Activated CD4-positive, alpha-beta T cell treated with anti-CD3 and anti-CD28 coated beads, Interleukin-10, Interleukin-2, amounts not matched to agents 100 ng/mL and 50 ng/mL, durations not matched to agents 16 hours and 8 hours (primary cell): ENCODE measurements at places on chromosomes 16 and 17.

DNA sequence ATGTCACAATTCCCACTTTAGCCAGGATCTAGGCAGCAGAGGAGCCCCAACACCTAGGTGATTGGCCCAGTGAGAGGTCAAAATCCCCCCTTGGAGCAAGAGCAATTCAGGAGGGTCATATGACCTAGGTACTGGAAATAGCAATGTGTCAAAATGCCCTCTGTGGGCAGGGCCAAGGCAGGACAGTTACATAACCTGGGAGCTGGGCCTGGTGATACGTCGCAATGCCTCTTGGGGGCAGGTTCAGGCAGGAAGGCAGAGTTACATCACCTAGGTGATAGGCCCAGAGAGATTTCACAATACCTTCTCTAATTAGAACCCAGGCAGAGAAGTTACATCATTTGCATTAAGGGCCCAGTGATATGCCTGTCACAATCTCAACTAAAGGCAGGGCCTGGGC, 1906.3 kb downstream of the TP53TG3F start:
- DNase-seq: no peak

- no peak for DNase-seq
These were observed 63.4 kb downstream of the ADCY9 start for GRCh38 chr16:4052801-4053293.

DNA sequence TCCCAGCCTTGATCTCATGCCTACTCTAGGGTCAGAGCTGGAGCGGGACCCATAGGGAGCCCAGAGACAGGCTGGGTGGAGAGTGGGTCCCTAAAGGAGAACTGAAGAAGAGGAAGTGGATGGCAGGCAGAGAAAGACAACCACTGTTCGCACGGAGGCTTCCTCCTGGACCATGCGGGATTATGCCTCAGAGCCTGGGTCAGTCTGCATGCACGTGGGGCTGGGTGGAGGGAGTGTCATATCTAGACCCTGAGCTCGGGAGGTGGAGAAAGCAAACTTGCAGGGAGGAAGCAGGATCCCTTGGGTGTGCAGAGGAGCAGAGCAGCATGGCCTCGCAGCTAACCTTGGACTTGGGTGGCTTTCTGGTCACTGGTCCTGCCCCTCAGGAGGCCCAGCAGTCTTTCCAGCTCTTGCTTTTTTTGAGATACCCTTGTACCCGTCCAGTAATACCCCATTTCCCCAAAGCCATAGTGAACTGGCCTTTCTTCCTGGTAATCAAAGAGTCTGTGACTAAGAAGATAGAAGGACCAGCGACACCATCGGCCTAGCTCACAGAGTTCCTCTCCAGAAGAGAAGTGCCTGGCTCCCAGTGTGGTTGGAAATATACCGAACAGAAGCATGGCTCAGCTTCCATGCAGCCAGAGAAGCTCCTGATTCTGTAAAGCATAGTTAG, 344.2 kb downstream of the CPPED1 start:
- DNase-seq: no peak

GRCh38 chr16:66691234-66691633, 5.3 kb downstream of the CMTM4 start:
- DNase-seq: peak; percentile 36
